ENCODE measurements at places on chromosomes 4 and X.

DNA sequence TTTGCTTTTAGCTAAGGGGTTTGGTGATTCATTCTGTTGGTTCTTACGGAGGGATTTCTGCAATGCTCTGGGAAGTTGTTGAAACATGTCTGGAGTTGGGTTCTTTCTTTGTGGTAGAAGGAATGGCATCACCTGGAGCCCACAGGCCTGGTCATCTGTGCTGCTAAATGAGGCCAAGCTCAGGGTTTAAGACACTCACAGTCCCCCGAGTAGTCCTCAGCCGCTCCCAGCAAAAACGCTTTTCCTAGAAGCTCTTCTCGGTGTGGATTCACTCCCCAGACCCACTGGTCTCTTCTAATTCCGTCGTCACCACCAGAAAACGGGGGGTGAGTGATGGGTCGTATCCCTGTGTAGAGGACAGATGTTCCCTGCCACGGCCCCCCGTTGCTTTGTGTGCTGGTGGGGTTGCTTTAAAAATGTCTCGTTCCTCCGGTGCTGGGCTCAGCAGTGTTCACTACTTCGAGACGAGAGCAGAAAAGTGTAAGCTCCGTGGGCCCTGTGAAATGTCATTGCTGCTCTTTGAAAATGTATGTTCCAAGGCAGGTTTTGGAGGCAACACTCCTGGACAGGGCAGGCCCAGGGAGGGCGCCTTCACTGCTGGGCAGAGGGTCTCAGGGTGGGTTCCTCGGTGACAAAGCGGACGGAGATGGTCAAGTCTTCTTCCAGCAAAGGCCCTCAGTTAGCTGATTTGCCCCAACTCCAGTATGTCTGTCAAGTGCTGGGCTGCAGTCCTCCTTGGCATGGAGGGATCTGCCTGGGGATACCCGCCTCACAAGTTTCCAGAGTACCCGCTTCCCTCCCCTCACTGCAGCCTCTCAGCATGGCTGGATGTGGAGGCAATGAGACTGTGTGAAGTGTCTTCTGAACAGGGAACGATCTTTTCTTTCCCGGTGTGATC lies 37.3 kb downstream of the PSAPL1 start:
- DNase-seq = no peak

DNA sequence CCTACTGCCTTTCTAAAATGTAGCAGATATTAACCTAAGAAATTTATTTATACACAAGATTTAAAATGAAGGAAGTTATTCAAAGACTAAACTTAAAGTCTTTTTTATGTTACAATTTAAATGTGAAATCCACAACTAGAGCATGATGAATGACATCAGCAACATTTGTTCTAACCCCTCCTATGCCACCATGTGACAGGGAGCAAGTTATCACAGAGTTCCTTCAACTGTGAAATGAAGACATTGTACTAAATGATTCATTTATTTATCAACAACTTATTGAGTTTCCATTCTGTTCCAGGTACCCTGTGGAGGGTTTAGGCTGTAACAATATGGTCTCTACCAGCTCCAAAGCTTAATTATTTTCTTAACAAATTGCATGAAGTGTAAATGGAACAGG lies 76.9 kb downstream of the SLC39A8 start:
- DNase-seq = no peak

DNA sequence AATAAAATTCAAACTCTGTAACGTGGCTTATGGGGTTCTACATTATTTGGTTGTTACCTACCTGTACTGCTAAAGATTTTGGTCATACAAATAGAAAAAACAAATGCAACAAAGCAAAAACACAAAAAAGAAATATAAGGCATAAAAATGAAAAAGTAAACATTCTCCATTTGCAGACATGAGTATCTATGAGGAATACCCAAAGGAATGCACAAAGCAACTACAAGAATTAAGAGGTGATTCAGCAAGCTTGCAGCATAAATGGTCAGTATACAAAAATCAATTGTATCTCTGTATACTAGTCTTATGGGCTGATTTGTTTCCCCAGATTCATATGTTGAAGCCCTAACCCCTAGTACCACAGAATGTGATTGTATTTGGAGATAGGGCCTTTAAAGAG lies 3.6 kb upstream of the PDE5A start:
- no peak for DNase-seq

DNA sequence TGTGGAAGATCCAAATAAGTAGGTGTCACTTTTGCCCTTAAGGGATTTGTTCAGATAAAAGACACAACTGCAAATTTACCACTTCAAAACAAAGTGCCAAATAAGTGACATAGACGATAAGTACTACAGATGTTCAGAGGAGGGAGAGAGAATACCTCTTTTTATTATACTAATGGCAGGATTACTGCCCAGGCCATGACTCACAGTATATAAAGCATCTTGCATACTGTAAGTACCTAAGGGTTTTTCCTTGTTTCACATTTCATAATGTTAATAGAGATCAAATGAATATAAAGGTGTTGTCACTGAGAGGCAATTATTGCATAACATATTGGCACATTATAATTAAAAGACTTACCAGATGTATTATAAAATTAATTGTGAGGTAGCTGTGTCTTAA lies 46.4 kb downstream of the PTPN13 start:
- DNase-seq = no peak

DNA sequence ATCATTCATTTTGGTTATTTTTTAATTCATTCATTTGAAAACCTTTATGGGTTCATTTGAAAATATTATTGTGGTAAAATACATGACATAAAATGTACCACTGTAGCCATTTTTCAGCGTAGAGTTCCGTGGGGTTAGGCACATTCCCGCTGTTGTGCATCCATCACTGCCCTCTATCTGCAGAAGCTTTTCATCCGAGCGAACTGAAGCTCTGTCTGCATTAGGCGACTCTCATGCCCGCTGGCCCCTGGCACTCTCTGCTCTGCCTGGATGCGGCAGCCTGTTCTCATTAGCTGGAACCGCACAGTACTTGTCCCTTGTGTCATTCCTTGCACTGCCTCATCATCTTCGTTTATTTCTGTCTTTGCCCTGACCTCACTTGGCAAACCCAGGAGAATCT lies 17.5 kb downstream of the CFAP99 start:
- no peak for DNase-seq

DNA sequence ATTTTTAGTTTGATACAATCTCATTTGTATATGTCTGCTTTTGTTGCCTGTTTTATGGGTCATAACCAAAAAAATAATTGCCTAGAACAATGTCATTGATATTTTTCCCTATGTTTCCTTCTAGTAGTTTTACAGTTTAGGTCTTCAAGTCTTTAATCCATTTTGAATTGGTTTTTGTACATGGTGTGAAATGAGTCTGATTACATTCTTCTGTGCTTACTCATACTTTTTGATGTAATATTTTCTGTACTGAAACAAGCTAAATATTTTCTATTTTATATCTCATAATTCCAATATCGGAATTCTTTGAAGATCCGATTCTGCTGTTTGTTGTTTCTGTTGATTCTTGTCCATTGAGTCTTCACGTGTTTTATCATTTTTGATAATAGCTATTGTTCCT lies 10.6 kb downstream of the TMEM156 start:
- DNase-seq = no peak

DNA sequence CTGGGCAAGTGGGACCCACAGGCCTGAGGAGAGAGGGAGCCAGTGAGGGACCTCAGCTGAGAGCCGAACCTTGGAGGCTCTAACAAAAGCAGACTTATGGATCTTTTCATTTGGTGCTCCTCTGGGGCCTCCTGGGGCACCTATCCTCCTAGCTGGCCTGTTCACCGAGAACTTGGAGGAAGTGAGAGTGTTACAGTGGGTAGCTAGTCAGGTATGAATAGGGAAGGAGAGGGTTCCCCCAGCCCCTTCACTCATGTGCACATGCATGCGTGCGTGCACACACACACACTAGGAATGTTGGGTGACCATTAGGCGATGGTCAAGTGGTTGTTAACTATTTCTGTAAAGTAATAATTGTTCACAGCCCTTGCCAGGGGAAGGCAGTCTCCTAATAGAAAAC lies 18.6 kb upstream of the TMEM185A start:
- no peak for DNase-seq

DNA sequence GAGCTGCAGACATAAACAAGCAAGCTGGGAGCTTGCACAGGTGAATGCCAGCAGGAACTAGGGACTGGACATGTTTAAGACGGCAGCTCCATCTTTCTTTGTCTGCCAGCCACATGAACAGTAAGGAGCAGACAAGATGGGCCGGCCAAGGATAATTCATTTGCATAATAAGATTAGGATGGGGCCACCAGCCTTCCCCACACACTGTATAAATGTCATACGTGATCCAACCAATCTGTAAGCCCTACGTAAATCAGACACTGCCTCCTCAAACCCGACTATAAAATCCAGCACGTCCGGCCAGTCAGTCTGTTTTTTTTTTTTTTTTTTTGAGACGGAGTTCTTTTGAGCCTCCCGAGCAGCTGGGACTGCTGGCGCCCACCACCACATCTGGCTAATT lies 75.6 kb upstream of the BOD1L1 start:
- no peak for DNase-seq

DNA sequence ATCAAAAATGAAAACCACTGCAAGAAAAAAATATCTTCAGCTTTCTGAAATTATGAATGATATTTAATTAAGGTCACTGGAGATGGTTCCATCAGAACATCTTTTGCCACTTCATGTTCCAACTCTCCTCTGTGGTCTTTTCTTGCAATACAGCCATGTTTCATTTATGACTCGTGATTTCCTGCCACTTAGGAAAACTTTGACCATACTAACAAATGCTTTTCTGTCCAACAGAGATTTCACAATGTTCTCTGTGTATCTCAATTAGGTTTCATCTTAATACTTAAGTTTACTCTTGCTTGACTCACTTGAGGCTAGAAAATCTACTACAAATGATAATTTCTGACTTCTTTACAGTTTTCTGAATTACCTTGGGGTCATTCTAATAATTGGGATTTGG lies 330.9 kb downstream of the CXXC4 start:
- DNase-seq = no peak

DNA sequence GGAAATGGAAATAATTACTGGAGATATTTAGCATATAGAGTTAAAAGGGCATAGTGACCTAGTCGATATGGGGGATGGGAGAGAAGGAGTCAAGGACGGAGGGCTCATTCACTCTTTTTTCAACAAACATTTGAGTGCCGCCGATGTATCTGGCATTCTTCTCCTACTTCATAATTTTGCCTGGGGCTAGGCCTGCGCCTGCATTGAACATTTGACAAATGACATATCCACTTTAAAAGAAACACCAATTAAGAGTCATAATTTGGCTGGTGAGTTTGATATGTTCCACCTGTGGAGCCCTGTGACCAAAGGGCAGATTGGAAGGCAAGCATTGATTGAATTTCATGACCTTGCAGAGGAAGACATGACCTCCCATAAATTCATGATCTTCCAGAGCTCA lies 2.6 kb upstream of the GPC3 start:
- DNase-seq = no peak

DNA sequence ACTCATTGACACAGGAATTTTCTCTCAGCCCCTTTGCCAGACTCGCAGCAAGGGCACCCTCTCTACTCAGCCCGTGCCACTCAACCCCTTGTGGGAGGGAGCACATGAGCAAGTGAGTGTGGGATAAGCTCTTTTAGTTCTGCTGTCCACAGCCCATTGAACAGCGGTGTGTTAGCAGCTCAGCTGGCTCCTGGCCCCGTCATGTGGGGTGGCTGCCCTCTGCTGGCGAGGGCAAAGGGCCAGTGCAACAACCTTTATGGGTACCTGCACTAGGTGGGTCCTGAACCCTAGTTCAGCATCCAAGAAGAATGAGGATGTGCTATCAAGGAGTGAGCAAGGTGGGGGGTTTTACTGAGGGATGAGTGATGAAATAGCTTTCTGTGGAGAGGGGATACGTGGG lies 85.0 kb upstream of the ZNF81 start:
- DNase-seq = peak; percentile 1

DNA sequence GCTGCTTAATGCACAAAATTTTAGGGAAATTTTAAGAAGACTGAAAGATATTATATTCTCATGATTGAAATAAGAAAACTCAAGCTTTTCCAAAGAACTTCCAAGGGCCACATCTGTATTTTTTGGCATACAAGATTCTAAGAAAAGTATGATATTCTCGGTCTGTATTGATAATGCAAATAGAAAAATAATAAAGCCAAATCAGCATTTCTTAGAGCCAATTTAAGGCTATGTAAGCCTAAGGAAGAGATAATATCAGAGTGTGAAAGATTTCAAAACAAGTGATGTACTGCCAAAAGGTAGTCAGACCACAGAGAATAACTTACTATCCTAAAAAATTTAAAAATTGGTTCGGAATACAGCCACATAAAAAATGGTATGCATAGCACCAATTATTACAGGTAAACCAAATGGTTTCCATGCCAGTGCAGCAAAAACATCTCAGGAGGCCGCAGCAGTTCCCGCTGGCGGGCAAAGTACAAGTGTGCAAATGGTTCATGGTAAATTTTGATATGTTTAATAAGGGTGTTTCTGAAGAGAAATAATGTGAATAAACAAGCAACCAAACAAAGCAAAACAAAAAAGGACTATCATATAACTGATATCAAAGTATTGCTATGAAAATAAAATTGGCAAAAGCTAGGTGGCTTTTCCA lies 35.2 kb upstream of the NAP1L5 start:
- DNase-seq = no peak

DNA sequence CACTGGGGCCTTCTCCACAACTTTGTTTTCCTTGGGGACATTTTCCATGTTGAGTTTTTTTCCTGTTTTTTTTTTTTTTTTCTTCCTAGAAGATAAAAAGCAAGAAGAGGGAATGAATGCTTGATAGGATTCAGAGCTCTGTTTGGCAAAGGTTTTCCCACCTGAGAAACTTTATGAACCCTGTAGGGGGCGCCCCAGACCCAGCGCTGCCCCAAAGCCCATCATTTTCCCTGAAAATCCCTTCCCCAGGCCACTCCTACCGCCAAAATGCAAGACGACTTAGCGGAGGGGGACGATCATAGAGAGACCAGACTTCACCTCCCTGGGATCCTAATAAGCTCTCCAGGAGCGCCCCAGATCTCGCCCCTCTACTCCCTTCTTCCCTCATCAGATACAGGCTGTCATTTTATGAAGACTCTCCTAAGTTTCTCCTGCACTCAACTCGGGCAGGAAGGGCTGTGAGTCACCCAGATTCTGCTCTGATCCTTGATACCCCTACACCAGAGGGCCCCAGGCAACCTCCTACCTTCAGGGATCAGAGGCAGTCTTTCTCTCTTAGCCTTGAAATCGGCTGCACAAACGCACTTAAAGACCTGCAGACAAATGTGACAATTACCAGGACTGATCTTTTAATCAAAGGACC lies 1.4 kb downstream of the BEX5 start:
- DNase-seq = no peak

DNA sequence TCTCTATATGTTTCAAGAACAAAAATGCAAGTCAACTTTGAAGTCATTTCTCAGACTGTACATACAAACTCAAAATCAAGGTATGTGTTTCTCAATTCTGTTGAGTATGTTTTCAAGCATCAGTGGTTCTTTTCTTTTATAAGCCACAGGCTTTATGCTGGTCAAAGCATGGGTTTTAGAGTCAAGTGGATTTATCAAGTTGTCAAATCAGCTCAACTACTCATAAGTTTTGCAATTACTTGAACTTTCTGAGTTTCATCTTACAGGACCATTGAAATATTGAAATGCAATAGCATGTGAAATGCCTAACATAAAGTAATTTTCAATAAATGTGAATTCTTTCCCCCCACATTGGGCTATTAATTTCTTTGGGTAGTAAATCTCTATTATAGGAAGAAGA lies 239.9 kb upstream of the DKK2 start:
- DNase-seq = no peak

Measured in activated T-cell treated with anti-CD3 and anti-CD28 coated beads for 24 hours (primary cell).